ENCODE measurements at places on chromosomes 7 and 10. TPM values are rescaled to one million over a fixed set of nuclear protein-coding genes. Genes with fewer than 3 reads are reported as not detected.

DNA sequence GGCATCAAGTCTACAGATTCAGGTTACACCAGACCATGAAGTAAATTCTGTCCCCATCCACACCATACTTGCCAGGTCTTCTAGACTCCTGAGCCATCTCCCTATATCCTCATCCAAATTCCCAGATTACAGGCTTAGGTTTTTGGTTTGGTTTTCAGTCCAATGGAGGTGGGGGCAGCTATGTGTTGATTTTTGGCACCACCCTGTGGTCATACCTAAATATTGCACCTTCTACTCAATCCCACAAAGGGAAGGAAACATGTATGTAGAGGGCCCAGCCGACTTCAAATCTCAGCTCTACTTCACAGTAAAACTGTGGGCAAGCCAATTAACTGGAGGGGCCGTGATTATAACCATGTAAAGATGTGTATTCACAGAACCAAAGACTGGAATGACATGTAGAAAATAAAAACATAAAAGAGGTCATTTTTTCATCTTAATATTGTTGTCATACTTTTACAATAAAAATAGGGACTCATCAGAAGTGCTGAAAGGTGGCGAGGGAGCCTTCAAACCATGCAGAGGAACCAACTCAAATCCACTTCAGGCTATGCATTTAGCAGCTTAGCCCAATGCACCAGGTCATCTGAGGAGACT is 19.8 kb downstream of the ERCC6 start:
- H3K36me3 ChIP-seq = no peaks in the 10 kb centered on the region
- H3K4me1 ChIP-seq = no peaks in the 10 kb centered on the region
- H3K27ac ChIP-seq = no peak overlapping the region
- no peaks in the 10 kb centered on the region for H3K27me3 ChIP-seq
- H3K4me3 ChIP-seq = no peak overlapping the region

DNA sequence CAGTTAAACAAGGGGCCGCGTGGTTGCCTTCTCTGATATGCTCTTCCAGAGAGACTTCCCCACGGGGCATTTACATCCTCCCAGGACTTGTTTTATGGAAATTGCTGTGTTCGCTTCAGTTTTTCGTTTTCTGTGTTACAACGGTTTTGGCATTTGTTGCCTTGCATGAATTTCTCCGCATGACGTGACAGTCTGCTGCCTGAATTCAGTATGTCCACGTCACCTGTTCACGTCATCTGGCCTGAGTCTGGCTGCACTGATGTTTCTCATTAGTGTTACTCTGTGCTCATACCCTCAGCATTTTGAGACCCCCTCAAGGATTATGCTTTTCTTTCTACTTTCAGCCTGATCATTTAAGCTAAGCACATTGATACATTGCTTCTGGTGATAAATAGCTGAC is 49.1 kb upstream of the INSYN2A start:
- H3K4me3 ChIP-seq = no peak overlapping the region
- H3K4me1 ChIP-seq = no peaks in the 10 kb centered on the region
- DNase-seq = no peak
- no peak overlapping the region for H3K27ac ChIP-seq

- no peaks in the 10 kb centered on the region for H3K27me3 ChIP-seq
- no peak overlapping the region for H3K4me3 ChIP-seq
- H3K4me1 ChIP-seq = no peaks in the 10 kb centered on the region
- no peaks in the 10 kb centered on the region for H3K36me3 ChIP-seq
- no peak for DNase-seq
Measured at GRCh38 chr10:67107670-67108069, 181.8 kb downstream of the LRRTM3 start.

DNA sequence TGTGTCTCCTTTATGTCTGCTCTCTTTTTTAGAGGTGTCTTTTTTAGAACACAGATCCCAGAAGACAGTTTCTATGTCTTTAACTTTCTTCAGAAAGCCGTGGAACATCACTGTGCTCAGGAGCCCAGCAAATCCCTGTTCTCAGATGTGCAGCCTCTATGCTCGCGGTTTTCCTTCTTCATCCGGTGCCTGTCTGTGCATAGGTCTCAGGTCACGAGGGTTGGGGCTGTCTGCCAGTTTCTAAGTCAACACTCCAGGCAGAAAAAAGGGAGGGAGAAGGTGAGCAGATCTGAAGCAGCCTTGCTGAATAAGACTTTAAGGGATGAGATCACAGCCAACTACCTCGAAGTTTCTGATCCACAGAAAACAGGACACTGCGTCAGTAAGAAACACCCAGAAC is 68.5 kb downstream of the CRTAC1 start:
- H3K27ac ChIP-seq = no peak overlapping the region
- H3K4me3 ChIP-seq = no peak overlapping the region
- H3K4me1 ChIP-seq = no peaks in the 10 kb centered on the region

DNA sequence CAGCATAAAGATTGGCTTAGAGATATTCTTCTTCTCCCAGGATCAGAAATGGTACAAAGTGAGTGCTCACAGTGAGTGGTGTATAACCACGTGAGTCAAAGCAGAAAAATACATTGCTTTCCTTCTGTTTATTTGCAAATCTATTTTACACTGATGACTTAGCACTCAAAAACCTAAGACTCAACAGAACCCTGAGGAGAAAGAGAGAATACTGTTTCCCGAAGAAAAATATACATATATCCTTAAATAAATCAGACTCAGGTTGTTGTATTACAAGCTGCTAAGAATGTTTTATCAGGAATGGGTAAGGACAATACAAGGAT is 48.7 kb downstream of the ODAD2 start:
- H3K4me1 ChIP-seq = no peaks in the 10 kb centered on the region
- H3K4me3 ChIP-seq = no peak overlapping the region
- no peaks in the 10 kb centered on the region for H3K27me3 ChIP-seq
- no peak for DNase-seq
- no peaks in the 10 kb centered on the region for H3K36me3 ChIP-seq

GRCh38 chr7:116630357-116630756 is 41.6 kb upstream of the MET start:
- H3K27me3 ChIP-seq = no peaks in the 10 kb centered on the region
- DNase-seq = no peak
- peak overlapping the region; percentile 59 for H3K27ac ChIP-seq
- H3K36me3 ChIP-seq = no peaks in the 10 kb centered on the region
- no peak overlapping the region for H3K4me3 ChIP-seq
- H3K4me1 ChIP-seq = peaks cover 27% of the 10 kb centered on the region

- H3K36me3 ChIP-seq = no peaks in the 10 kb centered on the region
- DNase-seq = no peak
- no peak overlapping the region for H3K27ac ChIP-seq
- peaks cover 17% of the 10 kb centered on the region for H3K4me1 ChIP-seq
Measured at GRCh38 chr10:76309070-76309469, 877.6 kb downstream of the LRMDA start.

DNA sequence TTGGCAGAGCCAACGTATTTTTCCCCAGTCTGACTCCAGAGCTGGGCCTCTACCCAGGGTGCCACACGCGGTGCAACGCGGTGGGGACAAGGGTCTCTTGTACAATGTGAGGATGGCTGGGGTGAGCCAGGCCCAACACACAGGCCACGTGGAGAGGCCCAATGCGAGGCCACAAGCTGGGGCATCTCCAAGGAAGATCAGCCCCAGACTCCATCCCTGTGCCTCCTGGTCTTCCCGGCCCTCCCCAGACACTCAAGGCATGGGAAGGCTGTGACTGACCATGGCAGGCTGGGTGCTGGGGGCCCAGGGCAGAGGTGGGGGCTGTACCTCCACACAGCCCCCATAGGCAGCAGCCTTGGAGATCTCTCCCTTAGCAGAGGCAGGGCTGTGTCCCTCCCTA is 135.3 kb upstream of the FAM20C start:
- H3K27me3 ChIP-seq = no peaks in the 10 kb centered on the region
- H3K27ac ChIP-seq = no peak overlapping the region
- no peaks in the 10 kb centered on the region for H3K36me3 ChIP-seq
- no peaks in the 10 kb centered on the region for H3K4me1 ChIP-seq
- H3K4me3 ChIP-seq = no peak overlapping the region

DNA sequence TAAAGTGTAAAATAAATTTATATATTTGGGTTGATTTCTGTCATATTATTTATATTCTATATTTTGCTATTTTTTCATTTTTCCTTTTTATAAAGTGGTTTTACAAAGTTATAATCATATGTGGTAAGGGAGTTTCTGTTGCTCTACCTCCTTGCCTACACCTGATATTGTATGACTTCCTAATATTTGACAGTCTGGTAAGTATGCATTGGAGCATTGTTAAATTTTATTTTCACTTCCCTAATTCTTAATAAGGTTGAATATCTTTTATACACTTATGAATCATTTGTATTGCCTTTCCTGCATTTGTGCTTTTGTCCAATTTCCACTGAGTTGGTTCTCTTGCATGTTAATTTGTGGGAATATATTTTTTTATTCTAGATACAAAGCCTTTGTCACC is 492.4 kb downstream of the GRID1 start:
- H3K4me3 ChIP-seq = no peak overlapping the region
- no peak overlapping the region for H3K27ac ChIP-seq
- no peaks in the 10 kb centered on the region for H3K4me1 ChIP-seq
- no peaks in the 10 kb centered on the region for H3K36me3 ChIP-seq
- DNase-seq = no peak
- no peaks in the 10 kb centered on the region for H3K27me3 ChIP-seq

The ADAMTS14 gene
- 0.12 TPM for polyA plus RNA-seq

The GALNT17 gene
- 0.70 TPM for polyA plus RNA-seq

The MKLN1 gene
- polyA plus RNA-seq = 10.0 TPM

The WEE2 gene
- polyA plus RNA-seq = 0.02 TPM
